ENCODE measurements at places on chromosomes 1 and 21. TPM values are rescaled to one million over a fixed set of nuclear protein-coding genes. Genes with fewer than 3 reads are reported as not detected.

The GJA9 gene
- not detected for total RNA-seq

The UBASH3A gene
- not detected for total RNA-seq

The MRPL55 gene
- 58.6 TPM for total RNA-seq

The ALG6 gene
- total RNA-seq: 4.0 TPM

The PRAMEF6 gene
- total RNA-seq: not detected

The CCDC28B gene
- 33.2 TPM for total RNA-seq

The CGN gene
- 0.92 TPM for total RNA-seq

The NBPF6 gene
- not detected for total RNA-seq

The APCS gene
- not detected for total RNA-seq

The ST6GALNAC3 gene
- 5.9 TPM for total RNA-seq

The MPL gene
- 0.40 TPM for total RNA-seq

The LENEP gene
- not detected for total RNA-seq

DNA sequence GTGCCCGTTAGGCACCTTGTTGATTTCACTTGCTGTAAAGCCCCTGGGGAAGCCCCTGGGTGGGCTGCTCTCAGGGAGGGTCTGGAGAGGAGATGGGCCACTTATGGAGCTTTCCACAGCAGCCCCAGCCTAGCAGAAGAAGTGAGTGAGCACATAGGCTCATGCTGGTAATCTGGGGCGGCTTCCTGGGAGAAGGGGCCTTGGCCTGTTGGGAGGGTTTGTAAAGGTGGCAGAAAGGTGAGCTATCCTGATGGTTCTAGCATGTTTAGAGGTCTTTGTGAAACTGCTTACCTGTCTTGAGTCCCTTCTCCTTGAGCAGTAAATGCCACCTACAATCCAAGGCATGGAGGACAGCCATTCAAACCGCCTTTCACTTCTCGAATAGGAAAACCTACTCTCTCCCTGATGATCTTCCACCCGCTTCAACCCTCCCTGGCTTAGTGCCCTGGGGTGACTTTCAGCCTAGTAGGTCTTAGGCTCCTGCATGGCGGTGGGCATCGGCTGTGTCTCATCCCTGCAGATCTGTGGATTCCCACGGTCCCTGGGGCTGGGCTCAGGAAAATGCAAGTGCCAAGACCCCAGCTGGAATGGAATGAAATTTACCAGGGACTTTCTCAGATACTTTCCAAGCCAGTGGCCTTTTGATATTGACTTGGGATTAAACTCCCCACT, 87.6 kb upstream of the SELENON start:
- DNase-seq: no peak

DNA sequence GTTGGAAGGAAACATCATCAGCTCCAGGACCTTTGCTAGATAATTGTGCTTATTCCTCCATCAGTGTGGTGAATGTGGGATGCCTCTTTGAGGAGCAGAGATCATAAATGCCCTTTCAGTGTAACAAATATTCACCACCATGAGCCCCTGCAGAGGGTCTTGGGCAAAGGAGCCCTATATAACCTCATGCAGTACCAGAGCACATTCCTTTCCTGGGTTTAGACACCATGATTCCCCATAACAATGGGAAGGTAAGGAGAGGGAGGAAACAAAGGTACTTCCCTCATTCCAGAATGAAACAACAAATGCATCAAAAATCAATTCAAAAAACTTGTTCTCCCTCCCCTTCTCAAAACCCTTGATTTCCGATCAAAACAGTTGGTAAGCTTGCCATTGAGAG, 103.4 kb upstream of the PROX1 start:
- no peak for DNase-seq

DNA sequence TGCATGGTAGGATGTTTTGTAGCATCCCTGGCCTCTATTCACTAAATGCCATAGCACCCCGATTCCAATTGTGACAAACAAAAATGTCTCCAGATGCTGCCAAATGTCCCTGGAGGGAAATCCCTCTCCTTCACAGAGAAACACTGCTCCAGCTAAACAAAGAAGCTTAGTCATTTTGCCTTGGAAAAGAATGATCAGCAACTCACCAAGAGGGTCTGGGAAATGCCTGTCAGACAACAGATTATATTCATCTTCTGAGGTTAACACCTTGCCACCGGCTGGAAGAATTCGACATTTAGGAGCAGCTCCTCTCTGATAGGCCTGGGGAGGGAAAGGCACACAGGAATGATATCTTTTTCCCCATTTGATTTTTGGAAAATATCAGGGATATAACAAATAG, 84.4 kb downstream of the NIBAN1 start:
- no peak for DNase-seq

DNA sequence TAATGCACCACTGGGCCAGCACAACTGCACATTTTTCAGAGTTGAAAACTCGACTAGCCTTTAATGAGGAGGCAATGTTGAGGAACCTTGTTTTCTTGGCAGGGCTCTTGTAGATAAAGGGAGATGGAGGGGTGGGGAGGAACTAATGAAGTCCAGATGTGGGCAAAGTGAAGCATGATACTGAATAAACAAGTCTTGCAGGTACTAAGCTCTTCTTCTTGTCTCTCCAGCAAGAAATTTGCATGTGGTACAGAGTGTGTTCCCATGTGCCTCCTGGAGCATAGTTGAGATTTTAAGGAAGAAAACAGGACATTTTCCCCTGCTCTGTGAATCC, 47.0 kb downstream of the PLPP3 start:
- no peak for DNase-seq

DNA sequence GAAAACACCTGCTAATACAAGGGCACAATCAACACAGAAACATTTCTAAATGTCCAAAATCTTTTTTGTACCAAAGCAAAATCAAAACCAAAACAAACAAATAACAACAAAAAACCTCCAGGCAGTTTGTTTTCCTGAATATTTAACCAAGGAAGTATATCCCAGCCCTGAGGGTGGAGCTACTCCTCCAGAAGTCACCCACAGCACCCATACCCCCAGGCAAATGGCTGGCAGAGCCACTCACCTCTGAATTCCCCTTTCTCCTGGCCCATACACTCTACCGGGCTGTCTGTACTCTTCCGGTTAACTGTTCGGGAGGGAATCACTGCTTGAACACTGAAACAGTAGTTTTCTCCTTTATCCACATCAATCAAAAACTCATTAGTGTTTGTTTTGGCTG, 9.5 kb downstream of the F3 start:
- DNase-seq: no peak

GRCh38 chr21:15804247-15805005, 74.6 kb downstream of the USP25 start:
- no peak for DNase-seq

DNA sequence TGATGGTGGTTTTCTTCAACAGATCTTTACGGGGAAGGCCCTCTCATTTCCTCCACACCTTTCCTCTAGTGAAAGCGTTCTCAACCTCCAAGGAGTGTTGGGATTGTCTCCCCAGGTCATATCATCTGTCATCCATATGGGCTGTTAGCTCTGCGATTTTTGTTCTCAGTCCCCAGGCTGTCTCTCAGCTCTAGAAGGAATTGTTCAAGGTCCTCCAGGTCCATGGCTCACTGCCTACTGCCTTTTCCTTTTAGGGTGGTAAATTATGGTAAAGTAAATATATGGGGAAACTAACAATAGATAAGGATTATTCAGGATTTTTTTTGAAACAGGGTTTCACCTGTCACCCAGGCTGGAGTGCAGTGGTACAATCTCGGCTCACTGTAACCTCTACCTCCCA, 37.6 kb downstream of the ELF3 start:
- no peak for DNase-seq

GRCh38 chr21:21345296-21345695, 347.1 kb downstream of the NCAM2 start:
- DNase-seq: no peak

GRCh38 chr1:19817160-19817559, 2.1 kb upstream of the RNF186 start:
- no peak for DNase-seq

- DNase-seq: no peak
These were observed 4.1 kb upstream of the NPPB start for GRCh38 chr1:11862890-11863289.

DNA sequence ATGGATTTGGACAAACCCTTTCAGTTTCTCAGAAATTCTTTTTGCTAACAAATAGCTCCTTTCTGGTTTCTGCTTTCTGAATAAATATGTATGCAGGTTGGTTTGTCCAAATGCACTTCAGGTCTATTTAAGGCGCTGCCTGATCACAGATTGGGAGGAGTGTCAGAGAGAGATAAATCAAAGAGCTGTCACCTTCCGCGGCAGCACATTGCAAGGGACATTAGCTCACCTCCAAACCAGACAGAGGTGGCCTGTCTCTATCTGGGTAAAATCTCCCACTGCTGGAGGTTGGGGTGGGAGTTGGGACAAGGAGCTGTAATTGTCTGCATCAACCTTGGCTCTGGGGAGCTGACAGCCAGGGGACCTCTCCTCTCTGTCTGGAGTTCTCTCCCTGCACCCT, 25.2 kb downstream of the PRAMEF20 start:
- DNase-seq: no peak

DNA sequence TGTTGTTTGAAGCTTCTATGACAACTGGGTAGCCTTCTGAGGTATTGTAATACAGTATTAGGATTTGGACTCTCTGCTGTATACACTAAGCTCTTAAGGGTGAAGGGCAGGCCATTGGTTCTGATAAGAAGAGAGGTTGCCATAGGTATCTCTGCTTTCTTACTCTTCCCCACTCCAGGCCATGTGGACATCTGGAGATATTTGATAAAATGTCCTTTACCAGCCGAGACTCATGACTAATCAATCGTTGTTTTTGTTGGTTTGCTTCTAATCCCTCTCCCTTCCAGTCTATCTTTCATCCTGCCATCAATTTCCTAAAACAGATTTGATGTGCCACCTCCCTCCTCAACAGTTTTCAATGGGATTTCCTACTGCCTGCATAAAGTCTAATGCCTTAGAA, 64.6 kb upstream of the WDR26 start:
- no peak for DNase-seq

DNA sequence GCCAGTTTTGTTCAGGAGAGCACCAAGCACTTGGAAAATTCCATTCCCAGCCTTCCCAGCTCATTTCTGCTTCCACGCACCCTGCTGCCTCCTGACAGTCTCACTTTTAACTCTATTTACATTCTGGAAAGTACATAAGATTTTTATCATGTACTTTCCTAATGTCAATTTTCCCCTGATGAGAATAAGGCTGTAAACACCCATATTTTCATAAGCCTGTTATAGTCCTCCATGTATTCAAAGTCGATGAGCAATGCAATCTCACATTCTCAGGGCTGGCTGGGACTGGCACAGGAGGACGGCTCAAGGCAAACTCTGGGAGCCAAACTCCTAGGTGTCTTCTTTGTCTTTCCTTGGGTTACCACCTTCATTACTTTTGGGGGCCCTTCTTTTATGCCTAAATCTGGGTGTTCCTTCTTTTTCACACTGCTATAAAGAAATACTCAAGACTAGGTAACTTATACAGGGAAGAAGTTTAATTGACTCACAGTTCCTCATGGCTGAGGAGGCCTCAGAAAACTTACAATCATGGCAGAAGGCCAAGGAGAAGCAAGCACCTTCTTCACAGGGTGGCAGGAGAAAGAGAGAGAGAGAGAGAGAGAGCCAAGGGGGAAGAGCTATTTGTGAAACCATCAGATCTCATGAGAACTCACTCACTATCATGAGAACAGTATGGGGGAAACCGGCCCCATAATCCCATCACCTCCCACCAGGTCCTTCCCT, 94.6 kb downstream of the IGSF21 start:
- DNase-seq: no peak

- no peak for DNase-seq
These were observed 2.0 kb downstream of the PLXNA2 start for GRCh38 chr1:208242146-208242545.

DNA sequence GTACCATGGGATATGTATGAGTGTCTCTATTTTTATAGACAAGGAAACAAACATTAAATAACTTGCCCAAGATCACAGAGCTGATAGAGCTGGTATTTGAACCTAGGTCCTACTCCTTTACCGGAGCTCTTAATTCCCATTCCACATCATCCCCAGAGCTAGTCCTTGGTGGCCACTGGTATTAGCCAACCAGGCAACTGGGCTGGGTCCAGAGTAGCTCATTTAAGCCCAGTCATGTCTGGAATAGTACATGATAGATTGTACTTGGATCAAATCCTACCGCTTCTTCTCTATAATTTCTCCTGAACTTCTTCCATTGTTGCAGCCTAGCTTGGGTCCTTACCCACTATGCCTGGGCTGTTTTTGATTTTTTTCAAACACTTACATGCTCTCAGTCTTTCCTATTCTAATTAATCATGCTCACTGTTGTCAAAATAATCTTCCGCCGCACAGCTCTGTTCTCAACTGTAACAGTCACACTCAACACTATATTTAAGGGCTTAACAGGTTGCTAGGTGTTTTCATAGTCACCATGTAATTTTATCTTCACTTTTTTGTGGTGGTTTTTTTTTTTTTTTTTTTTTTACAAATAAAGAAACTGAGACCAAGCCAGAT, 80.2 kb downstream of the COLGALT2 start:
- no peak for DNase-seq

- peak; percentile 90 for DNase-seq
These were observed 184.6 kb upstream of the JUN start for GRCh38 chr1:58968360-58968952.

GRCh38 chr1:232974971-232975370, 24.6 kb downstream of the NTPCR start:
- DNase-seq: no peak

DNA sequence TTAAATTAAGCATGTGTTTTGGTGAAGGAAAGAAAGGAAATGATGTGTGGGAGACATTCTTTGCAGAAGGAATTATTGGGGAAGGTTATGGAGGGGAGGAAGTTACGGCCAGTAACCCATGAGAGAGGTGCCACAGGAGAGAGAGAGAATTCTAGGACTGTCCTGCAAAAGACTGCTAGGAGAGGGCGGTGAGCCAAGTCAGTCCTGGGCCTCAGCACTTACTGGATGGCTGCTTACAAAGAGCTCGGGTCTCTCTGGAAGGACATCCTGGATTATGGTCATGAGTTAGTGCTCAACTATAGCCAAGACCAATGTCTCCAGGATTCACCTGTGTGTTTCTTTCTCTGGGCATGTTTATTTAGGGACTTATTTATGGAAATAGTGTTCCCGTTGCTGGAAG, 74.4 kb upstream of the HSD17B7 start:
- DNase-seq: peak; percentile 50

DNA sequence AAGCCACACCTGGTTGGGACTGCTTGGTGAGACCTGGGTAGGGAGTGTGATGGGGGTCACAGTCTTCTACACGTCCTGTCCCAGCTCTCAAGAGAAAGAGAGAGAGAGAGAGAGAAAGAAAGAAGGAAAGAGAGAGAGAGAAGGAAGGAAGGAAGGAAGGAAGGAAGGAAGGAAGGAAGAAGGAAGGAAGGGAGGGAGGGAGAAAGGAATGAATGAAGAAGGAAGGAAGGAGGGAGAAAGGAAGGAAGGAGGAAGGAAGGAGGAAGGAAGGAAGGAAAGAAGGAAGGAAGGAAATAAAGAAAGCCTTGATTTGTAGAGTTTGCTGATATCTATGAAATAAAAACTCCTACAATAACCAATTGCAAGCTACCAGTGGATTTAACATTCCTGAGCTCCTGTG, 28.5 kb upstream of the SOX13 start:
- no peak for DNase-seq

- no peak for DNase-seq
These were observed 231.2 kb upstream of the CACYBP start for GRCh38 chr1:174768516-174768915.
